ENCODE measurements at places on chromosomes 1 and 21. TPM values are rescaled to one million over a fixed set of nuclear protein-coding genes. Genes with fewer than 3 reads are reported as not detected.

The TMEM81 gene
- 4.0 TPM for total RNA-seq

The SAMSN1 gene
- 0.44 TPM for total RNA-seq

The ACTA1 gene
- total RNA-seq, result not detected

The YTHDF2 gene
- total RNA-seq, result 97.3 TPM

The CDC20 gene
- total RNA-seq, result 215 TPM

The KIF2C gene
- 69.4 TPM for total RNA-seq

The GPR89A gene
- total RNA-seq, result 21.5 TPM

The PIGP gene
- total RNA-seq, result 16.1 TPM

The OR2T29 gene
- total RNA-seq, result not detected

The CGN gene
- 10.2 TPM for total RNA-seq

The FLG2 gene
- not detected for total RNA-seq

The HPDL gene
- 1.9 TPM for total RNA-seq

The MNDA gene
- total RNA-seq, result not detected

The FNDC7 gene
- total RNA-seq, result 0.05 TPM

The ZNF672 gene
- 36.2 TPM for total RNA-seq

The SPRR4 gene
- not detected for total RNA-seq

The OR6K3 gene
- total RNA-seq, result not detected

The MPZ gene
- total RNA-seq, result not detected

The OLFM3 gene
- not detected for total RNA-seq

The ZFP69 gene
- 6.4 TPM for total RNA-seq

The PTPRF gene
- total RNA-seq, result 77.5 TPM

The C8A gene
- total RNA-seq, result not detected

The SPRR3 gene
- not detected for total RNA-seq

The SH2D1B gene
- not detected for total RNA-seq

The UBL4B gene
- total RNA-seq, result not detected

The OLFML2B gene
- 1.5 TPM for total RNA-seq

The HSF2BP gene
- total RNA-seq, result 4.2 TPM

The EFHD2 gene
- total RNA-seq, result 90.8 TPM

The NES gene
- total RNA-seq, result 56.3 TPM

The SPATA1 gene
- 5.0 TPM for total RNA-seq

The SPATA21 gene
- total RNA-seq, result not detected

The SLC35E2B gene
- total RNA-seq, result 75.7 TPM

The CDC42SE1 gene
- total RNA-seq, result 81.2 TPM
